Activated CD4-positive, alpha-beta T cell treated with anti-CD3 and anti-CD28 coated beads, Interleukin-10, Interleukin-2, amounts not matched to agents 100 ng/mL and 50 ng/mL, durations not matched to agents 16 hours and 8 hours (primary cell): ENCODE measurements at places on chromosomes 3 and 15.

DNA sequence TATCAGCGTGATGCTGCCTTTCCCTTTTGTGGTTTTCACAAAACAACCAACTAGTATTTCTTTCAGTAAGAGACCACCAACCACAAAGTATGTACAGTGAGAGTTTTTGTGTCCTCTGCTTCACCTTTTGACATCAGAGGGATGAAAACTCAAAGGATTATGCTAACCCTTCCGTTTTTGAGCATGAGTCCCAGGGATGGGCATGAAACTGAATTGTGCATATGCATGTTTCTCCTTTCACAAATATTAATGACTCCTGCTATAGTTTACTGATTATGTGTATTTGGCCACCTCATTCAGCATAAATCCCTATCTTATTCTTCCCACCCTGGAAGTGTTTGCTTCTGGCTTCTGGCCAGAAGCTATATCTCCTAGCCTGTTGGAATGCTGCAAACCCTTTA is 59.2 kb downstream of the RSRC1 start:
- no peak for DNase-seq

DNA sequence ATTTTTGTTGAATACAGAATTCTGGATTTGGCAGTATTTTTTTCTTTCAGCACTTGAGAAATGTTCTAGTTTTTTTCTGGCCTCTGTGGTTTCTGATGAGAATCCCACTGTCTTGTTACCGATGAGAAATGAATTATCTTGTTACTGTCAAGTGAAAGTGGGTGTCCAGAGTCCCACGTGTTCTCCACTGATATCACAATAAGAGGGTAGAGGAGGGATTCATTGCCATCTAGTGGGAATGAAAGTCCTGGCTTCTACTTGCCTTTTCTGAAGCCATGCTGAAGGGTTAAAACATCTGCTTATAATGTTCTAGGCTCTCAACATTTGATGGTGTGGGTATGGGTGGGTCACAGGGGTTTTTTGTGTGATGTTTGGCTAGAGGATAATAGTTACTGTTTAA is 66.1 kb downstream of the SEC22A start:
- no peak for DNase-seq

GRCh38 chr3:53039376-53039752 is 6.5 kb downstream of the SFMBT1 start:
- DNase-seq, result no peak

DNA sequence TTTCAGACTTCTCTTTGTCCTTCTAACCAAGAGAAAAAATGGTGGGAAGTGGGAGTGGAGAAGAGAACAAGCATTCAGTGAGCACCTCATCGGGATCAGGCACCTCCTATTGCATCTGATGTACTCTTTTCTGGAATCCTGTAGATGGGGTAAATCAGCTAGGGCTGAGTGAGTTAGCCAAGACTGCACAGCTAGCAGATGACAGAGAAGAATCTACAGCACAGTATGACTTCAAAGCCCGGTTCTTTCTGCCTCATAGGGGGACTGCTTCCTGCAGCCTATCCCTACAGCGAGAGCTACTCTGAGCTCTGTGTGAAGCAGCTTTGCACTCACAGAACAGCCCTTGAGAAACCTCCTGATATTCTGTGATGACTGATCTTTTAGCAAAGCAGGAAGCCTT is 275.2 kb upstream of the MEIS2 start:
- no peak for DNase-seq

DNA sequence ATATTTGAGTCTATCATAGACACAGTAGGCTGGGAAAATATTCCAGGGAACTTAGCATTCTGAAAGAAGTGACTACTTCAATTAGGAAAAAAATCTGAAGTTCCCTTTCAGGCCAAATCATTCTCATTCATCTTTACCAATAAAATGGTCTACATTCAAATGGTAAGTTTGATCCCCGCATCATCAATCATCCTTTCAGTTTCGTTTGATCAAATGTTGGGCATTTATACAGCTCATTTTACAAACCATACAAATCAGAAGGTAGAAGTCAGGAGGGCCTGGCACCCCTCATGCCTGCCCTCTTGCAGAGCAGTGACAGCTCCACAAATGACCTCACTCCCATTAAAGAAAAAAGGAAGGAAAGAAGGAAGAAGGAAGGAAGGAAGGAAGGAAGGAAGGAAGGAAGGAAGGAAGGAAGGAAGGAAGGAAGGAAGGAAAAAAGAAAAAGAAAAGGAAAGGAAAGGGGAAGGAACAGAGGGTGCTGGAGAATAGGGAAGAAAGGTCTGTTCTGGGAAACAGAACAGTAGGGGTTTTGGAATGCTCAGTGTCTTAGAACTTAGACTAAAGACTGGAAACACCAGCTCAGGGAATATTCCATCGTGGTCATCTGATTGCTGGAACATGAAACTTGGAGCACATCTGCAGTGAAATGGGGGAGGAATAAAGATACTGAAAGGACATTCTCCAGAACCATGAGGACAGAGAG is 86.1 kb downstream of the XXYLT1 start:
- DNase-seq, result no peak

DNA sequence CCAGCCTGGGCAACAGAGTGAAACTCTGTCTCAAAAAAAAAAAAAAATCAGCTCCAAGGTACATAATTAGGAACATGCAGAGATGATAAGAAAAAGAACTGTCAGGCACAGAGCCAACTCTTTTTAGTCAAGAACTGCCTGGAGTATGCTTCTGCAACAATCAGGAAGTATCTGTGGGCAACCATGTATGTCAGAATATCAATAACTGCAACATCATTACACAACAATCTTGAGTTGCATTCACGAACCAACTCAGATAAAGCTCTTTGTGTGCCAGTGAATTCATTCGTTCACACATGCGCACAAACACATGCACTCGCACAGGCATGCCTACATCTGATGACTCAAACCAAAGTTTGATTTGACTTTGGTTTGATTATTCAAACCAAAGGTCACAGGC is 32.1 kb downstream of the EFHB start:
- no peak for DNase-seq
